Activated CD4-positive, alpha-beta T cell treated with anti-CD3 and anti-CD28 coated beads, Interleukin-2, amount 50 U/mL, for 24 hours (primary cell): ENCODE measurements at places on chromosomes 5 and 9.

- DNase-seq: no peak
Measured at GRCh38 chr5:181223729-181224389, 778 bp downstream of the TRIM41 start.

DNA sequence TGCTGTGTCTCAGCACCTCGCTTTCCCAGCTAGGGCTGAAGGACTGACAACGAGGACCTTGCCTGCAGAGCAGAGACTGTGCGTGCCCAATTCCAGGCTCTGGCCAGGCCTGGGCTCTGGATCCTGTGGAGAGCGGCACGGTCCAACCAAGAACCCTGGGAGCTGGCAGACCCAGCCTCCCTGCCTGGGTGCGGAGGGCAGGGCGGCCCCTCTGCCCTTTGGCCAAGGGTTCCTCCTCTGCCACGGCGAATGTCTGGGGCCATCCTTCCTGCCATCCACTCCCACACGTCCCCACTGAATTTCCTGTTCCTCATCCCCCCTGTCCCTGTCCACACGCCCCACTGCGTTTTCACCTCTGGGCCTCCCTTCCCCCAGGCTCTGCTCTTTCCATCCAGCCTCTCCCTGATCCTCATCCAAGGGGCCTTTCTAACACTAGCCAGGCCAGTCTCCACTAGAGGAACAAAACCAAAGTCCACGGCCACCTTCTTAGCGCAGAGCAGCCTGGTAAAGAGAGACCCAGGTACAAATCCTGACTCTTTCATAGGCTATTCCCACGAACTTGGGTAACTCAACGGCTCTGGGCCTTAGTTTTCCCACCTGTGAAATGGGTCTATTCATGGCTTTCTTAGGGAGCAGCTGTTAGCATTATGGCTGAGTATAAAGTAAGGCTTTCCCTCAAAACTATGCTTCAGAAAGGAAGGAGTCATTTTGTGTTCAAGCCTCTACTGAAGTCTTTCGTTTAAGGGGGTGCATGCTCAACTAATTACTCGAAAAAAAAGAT lies 95.5 kb upstream of the PHYKPL start:
- DNase-seq: no peak

GRCh38 chr5:167219298-167219697 lies 1072.1 kb upstream of the WWC1 start:
- no peak for DNase-seq

GRCh38 chr9:131960851-131961495 lies 118.7 kb downstream of the MED27 start:
- no peak for DNase-seq

DNA sequence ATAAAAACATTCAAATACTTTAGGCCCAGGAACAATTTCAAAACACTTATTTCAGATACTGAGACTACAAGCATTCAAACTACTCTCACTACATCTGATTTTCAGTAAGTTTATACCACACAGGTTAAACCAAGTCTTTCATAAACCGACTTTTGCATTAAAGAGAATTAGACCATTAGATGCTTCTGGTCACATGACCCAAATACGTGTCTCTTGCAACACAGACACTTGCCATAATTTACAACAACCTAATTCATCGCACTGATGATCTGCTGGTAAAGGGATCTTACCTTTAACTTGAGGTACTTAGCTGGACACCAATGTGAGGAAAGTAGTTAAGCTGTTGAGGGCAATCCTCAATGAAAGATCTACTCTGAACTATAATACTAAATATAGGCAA lies 3.2 kb downstream of the HNRNPH1 start:
- DNase-seq: no peak

DNA sequence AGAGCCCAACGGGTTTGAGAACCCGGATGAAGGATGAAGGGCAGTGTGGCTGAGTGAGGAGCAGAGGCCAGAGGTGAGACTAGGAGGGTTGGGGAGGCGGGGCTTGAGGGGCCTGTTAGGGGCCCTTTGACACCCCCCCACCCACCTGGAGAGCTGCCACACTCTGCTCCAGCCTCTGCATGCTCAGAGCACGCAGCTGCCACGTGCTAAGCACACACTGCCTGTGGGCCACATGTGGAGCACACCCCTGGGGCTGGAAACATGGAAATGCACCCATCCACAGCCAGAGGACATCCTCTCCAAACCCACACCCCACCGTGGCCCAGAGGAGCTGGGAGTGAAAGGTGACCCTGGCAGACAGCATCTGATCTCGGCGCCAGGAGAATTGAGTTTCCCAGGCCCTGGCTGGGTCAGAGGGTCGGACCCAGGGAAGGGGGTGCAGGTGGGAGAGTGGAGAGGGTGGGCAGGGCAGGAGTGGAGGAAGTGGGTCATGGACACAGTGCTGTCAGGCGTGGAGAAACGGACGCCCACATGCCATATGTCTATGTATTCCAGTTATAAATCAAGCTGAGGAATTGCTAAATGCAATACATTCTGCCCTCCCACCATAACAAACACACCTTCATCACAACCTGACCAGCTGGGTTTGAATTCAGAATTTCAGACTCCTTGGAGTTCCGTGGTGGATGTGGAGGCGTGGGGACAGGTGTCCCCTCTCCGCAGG lies 5.9 kb downstream of the DNM1 start:
- DNase-seq: no peak

DNA sequence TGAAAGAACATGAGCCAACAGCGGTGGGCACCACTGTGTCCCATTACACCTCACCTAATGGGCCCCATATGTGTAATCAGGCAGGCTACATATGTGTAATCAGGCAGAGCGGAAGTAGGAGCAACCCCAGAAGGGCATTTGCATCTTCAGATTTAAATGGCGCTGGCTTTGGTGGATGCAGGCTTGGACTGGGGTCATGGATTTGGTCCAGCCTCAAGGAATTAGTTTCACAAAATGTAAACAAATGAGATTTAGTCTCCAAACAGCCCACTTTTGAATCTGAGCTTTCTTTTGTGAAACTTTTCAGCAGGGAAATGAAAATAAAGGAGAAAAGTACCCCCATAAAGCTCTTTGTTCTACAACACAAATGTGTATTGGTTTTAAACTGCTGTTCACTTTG lies 161.3 kb downstream of the LPAR1 start:
- DNase-seq: no peak

- no peak for DNase-seq
Measured at GRCh38 chr9:130373679-130374325, 71.0 kb upstream of the ASS1 start.

DNA sequence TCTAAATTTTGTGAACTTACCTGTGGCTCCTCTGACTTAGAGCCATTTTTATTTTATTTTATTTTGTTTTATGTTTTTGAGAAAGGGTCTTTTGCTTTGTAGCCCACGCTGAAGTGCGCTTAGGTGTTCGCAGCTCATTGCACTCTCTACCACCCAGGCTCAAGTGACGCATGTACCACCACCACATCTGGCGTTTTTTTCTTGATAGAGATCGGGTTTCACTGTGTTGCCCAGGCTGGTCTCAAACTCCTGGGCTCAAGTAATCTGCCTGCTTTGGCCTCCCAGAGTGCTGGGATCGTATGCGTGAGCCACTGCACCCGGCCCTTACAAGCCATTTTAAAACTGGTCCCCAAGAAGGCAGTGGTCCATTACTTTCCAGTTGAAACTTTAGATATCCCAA lies 18.5 kb downstream of the MATR3 start:
- no peak for DNase-seq

- DNase-seq: no peak
Measured at GRCh38 chr5:14308384-14309154, 165.4 kb downstream of the TRIO start.

GRCh38 chr9:94676446-94677131 lies 37.3 kb upstream of the FBP1 start:
- no peak for DNase-seq

DNA sequence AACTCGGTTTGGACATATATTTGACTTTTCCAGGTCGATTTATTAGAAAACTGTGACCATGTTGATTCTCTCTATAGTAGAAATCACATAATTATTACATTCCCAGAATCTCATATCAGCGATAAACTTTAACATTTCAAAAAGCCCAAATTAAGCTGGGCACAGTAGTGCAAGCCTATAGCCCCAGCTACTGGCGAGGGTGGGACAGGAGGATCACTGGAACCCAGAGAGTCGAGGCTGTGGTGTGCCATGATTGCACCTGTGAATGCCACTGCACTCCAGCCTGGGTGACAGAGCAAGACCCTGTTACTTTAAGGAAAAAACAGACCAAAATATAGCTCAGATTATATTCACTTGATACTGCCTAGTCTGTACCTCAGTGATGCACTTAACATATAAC lies 128.9 kb downstream of the CPLANE1 start:
- DNase-seq: no peak

- no peak for DNase-seq
Measured at GRCh38 chr9:70055406-70056210, 12.0 kb downstream of the MAMDC2 start.

DNA sequence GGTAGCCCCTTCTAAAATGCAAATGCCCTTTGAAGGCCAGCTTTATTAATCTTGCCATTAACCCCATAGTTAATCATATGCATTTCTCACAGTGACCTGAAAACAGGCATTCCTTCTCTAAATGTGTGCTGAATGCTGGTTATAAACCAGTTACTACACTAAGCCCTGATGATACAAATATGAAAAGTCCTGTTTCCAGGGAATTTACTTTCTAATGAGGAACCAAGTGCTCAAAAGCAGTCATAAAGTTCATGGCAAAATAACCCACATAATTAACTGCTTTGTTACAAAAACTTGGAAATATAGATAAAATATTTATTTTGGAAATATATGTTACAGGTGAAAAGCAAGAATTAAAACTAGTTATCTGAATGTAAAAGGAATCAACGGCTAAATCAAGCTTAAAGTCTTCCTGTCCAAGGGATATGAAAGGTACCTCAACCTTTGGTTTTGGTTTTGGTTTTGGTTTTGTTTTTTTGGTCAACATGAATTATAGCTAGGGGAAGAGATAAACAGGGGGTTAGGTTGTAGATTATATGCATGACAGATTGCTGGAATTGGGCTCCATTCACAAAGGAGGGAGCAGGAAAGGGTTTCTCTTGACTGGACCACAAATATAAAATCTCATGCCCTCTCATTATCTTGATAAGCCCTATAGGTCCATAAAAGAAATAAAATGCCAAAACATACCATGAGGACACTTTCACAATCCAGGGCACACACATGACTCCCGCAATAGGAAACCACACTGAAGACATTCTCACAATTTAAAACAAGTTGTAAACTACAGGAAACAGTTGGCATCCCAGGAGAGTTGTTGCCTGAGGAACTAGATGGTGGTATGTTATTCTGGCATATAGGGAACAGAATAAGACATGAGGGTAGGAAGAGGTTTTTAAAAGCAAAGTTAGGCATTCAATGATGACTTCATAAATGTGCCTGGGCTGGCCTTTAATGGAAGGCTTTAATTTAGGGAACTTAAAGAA lies 46.7 kb upstream of the MACIR start:
- no peak for DNase-seq

GRCh38 chr9:7366121-7366520 lies 433.5 kb downstream of the DMAC1 start:
- DNase-seq: no peak

DNA sequence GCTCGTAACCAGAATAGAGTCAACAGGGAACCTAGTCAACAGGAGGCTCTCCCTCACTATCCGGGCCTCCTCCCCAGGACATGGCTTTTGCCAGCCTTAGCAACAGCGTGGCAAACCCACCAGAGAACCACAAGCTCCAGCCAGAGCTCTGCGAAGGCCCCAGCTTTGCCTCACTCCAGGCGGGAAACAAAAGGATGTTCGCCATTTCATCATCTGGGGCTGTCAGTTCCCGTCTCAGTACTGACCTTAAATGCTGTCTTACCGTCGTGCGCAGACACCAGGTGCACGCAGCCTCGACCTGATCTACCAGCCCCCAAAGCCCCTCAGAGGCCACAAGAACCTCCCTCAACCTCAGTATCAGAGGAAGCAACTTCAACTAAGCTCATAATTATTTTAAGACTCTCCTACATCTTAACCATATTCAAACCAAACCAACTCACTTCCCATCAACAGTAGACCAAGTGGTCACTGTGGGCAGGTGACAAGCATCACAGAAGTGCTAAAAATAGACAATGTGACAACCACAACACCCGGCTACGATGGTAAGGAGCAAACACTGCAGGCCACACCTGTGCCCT lies 71.4 kb downstream of the SEMA4D start:
- no peak for DNase-seq

GRCh38 chr5:119067450-119067849 lies 3.4 kb upstream of the DMXL1 start:
- DNase-seq: no peak

DNA sequence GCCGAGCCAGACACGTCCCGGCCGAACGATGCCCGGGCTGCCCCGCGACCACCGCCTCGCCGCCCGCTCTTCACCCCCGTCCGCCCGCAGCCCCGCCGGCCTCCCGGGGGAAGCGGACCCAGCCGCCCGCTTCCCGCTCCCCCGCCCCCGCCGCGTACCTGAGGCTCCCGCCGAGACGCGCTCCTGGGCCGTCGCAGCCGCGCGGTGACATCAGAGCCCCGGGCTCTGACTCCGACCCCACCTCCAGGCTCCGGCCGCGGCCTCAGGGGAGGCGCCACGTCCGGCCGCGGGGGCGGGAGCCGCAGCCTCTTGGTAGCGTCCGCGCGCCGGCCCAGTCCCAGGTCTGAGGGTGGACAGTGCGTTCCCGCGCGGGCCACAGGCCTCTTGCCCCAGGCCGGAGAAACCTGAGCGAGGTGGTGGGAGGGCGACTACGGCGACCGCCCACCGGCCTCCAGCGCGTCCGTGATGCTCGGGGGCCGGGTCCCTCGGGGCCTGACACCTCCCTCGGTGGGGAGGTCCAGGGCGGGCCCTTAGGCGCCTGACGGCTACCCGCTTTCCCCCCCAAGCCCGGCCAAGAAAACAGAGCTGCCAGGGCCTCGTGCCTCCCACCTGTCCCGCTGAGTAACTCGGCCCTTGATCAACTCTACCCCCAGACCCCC lies at the start of gene SHROOM1:
SHROOM1 (minus strand) TSS at position 212 of the 659 bp plus-strand sequence. CDS start 4,507 bp downstream, outside the sequence.
- no peak for DNase-seq

DNA sequence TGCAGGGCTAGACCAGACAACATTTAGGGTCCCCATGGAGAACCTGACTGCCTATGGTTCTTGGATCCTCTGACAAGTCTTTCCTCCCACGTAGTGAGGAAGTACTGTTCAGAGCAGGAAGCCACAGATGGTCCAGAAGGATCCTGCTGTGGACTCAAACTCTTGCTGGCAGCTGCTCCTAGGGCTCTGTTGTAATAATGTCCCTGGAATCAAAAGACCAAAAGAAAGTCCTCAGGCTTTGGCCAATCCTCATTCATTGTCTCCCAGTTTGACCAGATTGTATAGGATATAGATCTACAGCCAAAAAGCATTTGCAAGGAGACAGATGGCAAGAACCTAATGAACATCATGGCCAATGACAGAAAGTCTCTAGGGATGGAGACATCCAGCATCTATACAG lies 53.9 kb downstream of the SEMA6A start:
- DNase-seq: no peak

- no peak for DNase-seq
Measured at GRCh38 chr5:129171194-129171944, 76.8 kb downstream of the ISOC1 start.
